RCC 7860 (cell line): ENCODE measurements at places on chromosomes 4 and X.

GRCh38 chr4:105710678-105711077 lies 2.1 kb downstream of the GSTCD start:
- peak; percentile 52 for DNase-seq

DNA sequence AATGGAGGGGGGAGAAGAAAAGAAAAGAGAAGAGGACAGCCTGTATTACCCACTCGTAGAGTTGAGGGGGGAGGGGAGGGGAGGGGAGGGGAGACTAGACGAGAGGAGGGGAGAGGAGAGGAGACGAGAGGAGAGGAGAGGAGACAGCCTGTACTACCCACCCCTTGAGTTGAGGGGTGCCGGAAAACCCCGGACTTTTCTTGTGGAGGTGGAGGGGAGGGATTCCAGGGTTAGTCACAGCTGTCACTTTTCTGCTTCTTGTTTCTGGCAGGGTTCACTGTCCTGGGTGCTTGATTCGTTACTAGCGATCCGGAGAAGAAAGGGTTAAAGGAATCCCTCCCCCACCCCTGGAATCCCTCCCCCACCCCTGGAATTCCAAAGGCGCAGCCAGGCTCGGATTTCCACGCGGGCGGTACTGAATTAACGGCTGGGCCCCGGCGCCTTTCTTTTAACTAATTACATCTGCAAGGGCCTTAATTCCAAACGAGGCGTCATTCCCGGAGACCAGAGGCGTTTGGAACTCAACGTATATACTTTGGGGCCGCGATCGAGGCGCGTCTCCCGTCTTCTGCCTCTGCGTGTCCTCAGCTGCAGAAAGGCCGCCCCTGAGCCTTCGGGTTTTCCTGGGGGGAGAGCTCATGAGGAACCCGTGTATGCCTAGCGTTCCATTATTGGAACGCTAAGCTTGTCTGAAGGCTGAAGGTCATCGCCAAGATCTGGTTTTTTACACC lies 20.1 kb upstream of the CSF2RA start:
- DNase-seq, result no peak

GRCh38 chr4:32958586-32958985 lies 2238.4 kb downstream of the PCDH7 start:
- DNase-seq, result no peak

DNA sequence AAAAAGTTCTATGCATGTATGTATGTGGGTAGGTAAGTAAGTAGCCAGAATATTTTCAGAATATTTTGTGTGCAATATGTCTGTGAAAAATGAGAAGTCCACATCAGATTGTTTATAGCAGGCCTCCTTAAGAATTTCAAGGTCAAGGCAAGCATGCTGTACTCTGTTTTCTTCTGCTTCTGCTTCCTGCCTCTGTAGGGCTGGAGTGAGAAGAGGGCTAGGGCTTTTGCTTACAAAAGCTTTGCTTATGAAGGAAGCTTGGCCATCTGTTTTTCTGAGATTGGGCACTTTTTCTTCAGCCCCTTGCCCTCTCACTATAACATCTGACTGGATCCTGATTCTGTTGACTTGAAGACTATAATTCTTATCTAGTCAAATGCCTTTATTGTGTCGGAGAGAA lies 150.4 kb downstream of the EMCN start:
- no peak for DNase-seq

DNA sequence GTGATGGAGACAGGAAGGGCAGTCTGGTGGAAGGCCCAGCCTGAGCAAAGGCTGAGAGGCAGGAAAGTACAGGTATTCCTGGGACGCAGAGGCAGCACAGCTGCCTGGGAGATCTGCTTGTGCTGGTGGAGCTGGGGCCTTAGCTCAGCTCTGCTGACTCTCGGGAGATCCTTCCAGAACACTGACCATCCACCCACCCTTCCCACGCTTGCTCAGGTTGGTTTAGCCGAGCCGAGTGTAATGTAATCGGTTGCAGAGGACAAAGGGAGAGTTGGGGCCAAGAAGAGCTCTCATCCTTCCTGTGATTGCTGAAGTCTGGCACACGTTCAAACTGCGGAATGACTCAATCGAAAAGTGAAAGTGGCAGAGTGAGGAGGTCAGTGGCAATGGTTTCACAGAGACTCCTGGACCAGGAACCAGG lies 43.1 kb upstream of the GPR78 start:
- DNase-seq, result peak; percentile 86

DNA sequence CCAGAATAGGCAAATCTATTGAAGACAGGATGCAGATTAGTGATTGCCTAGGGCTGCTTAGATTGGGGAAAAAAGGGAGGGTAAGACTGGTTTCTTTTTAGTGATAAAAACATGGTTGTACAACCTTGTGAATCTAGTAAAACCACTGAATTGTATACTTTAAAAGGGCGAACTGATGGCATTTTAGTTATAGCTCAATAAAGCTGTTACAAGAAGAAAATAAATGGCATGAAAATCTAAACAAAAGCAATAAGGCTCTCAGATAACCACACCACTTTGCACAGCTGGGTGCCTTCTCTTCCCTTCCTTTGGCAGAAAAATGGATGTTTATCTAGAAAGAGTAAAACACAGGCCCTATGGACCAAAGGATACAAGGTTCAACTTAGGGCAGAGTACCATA lies 69.6 kb downstream of the F9 start:
- DNase-seq, result no peak

DNA sequence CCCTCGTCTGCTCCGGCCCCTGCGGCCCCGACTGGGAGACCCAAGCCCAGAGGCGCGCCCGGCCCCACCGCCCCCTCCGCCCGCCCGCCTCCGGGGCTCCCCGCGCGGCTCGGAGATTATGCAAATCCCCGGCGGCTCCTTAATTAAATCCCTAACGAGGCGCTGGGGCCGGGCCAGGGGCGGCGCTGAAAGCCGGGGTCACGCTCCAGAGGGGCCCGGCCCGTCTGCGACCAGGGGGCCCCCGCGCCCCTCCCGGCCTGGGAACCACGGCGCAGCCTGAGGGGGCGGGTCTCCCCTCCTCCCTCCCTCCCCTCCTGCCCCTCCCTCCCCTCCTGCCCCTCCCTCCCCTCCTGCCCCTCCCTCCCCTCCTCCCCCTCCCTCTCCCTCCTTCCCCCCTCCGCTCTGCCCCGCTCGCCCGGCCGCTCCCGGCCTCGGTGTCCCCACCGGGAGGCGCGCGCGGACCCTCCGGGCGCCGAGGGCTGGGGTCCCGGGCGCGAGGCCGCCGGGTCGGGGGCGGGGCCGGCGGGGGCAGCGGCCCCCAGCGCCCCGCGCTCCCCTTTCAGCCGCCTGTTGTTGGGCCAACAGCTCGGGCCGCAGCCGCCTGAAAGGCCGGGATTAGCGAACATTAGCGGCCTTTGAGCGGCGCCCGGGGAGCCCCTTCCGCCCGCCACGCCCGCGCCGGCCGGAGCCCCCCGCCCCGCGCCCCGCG lies 25.9 kb upstream of the FGFR3 start:
- DNase-seq, result no peak

- no peak for DNase-seq
Observed at GRCh38 chrX:72080150-72080549, 51.6 kb downstream of the RTL5 start.

DNA sequence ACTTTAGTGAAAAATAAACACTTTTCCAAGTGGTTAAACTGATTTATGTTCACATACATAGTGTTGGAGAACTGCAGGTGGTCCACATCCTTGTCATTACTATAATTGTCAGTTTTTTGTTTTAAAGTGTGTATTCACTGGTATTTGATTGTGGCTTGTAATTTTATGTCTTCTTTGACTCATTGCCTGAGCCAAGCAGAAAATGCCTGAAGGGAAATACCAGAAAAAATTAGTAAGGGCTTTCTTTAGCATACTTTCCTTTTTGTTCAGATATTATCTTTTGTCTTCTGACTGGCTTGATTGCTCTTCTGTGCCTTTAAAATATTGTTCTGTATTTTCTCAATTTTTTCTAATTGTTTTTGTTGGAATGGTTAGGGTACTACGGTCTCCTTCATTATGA lies 981.3 kb downstream of the C4orf33 start:
- no peak for DNase-seq

DNA sequence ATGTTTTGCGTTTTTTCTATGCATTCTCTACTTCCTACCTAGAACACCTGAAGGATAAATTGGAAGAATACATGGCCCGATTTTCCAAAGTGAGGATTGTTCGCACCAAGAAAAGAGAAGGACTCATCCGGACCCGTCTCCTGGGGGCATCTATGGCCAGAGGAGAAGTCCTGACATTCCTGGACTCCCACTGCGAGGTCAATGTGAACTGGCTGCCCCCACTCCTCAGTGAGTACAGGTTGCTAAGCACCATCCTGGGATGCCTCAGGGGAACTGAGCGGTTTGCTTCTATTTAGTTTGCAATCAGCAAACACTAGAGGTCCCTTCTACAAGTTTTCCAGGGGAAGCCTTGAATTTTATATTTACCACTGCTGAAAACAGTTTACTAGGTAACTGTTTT lies 359.3 kb upstream of the GALNT7 start:
- no peak for DNase-seq

DNA sequence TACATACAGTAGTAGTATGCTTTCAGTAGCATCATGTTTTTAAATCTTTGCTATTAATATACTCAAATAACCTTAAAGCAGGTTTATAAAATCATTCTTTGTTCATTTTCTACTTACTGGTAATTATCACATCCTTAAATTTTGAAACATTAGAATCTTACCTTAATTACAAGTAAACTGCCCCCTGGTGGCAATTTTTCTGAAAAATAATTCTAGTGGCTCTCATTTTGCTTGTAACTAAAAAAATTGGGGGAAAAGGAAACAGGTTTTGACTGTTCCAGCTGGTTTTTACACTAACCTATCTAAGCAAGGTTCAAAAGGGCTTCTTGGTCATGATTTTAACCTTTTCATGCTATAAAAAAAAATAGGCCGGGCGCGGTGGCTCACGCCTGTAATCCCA lies 18.5 kb upstream of the DCAF4L1 start:
- no peak for DNase-seq

- DNase-seq, result peak; percentile 16
Observed at GRCh38 chrX:78455901-78456300, 128.5 kb upstream of the CYSLTR1 start.

DNA sequence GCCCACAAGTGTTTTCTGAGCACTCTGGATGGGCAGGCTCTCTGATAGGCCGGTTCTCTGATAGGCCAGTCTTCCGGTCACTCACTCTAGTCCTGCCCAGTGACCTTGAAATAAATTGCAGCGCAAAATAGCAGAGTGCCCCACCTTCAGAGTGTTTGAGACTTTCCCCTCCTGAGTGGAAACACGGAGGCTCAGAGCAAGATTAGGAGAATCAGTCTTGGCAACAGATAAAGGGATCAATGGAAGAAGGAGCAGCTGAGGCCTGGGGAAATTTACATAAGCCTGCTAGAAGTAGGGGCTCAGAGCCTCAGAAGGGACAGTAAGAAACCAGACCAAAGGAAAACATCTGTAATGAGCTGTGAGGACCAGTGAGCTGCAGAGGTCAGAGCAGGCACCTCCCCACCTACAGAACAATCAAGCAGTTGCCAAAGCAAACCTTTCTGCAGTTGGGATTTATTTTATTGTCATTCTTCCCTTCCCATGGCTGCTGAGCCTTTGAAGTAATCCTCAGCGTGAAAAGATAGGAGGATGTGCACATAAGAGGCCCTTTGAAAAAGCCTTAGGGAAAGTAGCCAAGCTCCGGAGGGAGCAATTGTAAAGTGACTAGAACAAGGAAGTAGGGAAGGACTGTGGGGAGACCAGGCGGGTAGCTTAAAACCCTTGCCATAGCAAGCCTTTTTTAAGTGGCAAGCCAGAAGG lies 89.1 kb upstream of the TSPAN5 start:
- DNase-seq, result no peak

DNA sequence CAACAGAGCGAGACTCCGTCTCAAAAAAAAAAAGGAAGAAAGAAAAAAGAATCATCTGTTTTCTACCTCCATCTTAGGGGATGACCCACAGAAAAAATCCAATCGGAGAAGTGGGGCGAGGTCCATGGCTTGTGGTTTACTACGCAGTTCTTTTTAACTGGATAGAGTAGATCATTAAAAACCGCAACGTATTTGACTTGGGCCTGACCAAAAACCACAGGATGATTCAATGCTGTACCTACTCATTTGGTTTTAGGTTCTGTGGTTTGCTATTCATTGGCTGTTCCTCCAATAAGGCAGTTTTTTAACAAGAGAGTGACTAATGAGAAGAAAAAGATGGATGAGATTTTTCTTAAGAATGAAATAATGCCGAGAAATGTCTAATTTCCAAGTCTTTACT lies 83.7 kb downstream of the FREM3 start:
- DNase-seq, result peak; percentile 80

- no peak for DNase-seq
Observed at GRCh38 chr4:176839656-176840055, 46.9 kb upstream of the VEGFC start.

- DNase-seq, result no peak
Observed at GRCh38 chr4:77193511-77194102, 36.6 kb downstream of the CCNG2 start.

DNA sequence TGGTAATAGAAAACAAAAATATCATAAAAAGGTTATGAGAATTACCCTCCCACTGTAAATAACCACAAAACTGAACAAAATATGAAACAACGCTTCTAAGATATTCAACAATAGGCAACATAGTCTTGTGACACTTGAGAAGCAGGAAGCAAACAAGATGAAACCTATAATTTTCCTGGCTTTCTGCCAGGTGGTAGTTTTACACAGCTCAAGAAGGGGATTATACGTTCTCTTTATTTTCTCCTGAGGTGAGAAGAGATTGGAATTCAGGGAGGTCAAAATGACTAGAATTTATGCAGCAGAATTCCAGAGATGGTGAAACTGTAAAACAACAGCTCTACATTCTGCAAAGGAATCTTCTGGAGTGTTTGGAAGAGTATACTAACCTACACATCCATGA lies 186.0 kb downstream of the HHIP start:
- no peak for DNase-seq

- peak; percentile 8 for DNase-seq
Observed at GRCh38 chrX:151488677-151489076, 74.8 kb upstream of the PASD1 start.

DNA sequence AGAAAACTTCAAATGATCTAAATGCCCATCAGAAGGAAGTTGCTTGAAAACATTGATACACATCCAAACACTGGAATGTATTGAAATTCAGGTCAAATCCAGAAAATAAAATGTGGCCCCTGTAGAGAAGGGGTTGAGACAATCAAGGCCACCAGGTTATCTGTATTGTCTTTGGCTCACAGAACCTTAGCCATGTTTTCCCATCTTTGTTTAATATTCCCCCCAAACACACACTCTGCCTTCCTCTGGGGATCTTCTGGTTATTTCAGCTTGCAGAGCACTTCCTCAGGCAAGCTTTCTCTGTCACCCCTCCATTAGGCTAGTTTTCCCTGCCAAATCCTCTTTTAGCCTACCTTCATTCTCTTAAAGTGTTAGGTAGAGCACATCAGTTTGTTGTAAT lies 30.5 kb downstream of the PAGE2 start:
- DNase-seq, result no peak

- peak; percentile 18 for DNase-seq
Observed at GRCh38 chr4:1345903-1346780, 866 bp upstream of the UVSSA start.

- DNase-seq, result no peak
Observed at GRCh38 chr4:98586291-98586961, 72.0 kb downstream of the TSPAN5 start.

DNA sequence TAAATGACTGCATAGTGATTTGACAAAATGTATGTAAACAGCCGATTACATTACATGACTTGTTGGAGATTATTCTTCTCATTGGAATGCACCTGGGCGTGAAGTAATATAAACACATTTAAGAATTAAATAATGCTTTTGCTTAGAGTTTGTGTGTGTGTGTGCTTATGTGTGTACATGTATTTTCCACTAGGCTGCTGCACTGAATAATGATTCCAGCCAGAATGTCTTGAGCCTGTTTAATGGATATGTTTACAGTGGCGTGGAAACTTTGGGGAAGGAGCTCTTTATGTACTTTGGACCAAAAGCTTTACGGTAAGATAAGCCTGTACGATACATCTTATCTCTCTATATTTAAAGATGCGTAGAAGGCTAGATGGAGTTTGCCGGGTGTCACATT lies 12.6 kb downstream of the NEIL3 start:
- no peak for DNase-seq
